ENCODE measurements at places on chromosomes 4 and X.

DNA sequence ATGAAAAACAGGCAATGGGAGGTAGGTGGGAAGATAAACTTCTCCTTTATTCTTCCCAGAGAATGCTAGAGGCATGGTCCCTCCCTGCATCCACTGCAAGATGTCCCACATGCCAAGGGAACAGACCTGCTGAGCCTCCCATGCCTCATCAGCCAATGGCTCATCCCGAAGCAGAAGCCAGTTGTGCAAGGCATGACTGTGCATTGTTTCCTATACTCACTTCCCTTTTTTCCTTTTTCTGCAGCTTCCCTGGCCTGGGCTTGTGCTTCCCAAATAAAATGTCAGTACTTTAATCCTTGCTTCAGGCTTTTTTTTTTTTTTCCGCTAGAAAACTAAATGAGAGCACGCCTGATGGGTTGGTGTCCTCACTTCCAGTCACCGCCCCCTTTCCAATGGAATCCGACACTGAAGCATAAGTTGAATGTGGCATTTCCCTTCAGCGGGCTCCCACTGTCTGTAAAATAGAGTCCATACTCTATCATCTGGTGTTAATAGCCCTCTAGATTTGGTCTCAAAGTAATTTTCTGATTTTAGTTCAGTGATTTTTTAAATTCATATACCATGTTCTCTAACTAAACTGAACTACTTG lies 239.0 kb upstream of the JADE1 start:
- no peak for DNase-seq

- no peak for DNase-seq
These were observed 24.3 kb upstream of the TSPAN5 start for GRCh38 chr4:98682719-98683118.

DNA sequence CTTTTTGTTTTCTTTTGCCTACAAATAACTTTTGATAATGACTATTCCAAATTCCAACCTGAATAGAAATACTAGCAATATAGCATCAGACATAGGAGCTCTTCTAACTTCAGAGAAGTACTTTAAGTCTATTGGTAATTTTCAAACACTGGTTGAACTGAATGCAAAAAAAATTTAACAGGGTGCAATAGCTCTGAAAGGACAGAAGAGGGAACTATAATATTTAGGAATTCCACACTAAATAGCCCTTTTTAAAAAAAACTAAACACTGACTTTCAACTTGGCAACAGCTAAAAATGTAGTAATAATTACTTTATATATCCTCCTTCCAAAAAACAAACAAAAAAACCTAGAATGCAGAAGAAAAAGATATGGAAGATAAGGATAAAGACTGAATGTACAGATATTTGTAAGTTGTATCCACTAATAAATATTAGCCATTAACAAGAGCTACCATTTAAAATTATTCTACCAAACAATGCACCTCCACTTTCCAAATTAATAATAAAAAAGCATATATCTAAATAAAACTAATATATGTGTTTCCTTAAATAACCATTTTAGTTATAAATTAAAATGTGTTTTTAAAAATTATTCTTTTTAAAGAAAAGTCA lies 81.4 kb downstream of the FBXW7 start:
- DNase-seq: no peak

GRCh38 chr4:97950836-97951235 lies 192.4 kb downstream of the STPG2 start:
- no peak for DNase-seq

GRCh38 chrX:133972916-133973315 lies 12.5 kb downstream of the GPC3 start:
- no peak for DNase-seq

- no peak for DNase-seq
These were observed 111.6 kb downstream of the MAGEB17 start for GRCh38 chrX:16278927-16279326.

- no peak for DNase-seq
These were observed 64.3 kb downstream of the PDLIM5 start for GRCh38 chr4:94516067-94516466.

DNA sequence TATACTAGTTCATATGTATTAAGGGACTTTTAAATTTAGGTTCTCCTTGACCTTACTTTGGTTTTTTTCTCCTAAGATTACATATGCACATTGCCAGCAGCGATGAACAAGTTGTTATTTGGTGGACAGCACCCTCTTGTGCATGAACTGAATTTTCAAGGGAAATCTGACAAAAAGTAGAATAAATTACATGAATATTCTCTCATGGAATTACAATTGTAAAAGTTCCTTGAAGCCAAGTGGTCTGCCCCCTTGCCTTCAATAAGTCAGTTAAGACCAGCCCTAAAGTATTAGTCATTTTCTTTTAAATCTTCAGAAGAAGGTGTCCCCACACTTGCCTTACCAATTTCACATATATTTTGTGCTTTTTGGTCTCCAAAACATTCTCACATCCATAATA lies 30.7 kb upstream of the SMARCA5 start:
- no peak for DNase-seq

DNA sequence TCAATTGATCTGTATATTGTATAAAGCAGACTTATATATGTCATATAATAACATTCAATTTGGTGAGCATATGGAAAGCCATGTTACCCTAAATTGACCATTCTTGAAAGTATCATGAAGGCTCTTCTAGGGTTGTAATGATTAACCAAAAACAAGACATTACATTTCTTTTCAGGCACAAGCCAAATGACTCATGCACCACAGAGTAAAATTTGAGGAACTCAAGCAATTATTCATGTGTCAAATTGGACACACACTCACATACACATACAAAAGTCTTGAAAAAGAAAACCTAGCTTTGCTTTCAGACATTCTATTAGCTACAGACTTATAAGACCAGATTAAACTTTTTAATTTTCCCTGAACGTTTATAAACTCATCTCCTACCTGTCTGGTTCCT lies 146.5 kb upstream of the PCDH18 start:
- no peak for DNase-seq

DNA sequence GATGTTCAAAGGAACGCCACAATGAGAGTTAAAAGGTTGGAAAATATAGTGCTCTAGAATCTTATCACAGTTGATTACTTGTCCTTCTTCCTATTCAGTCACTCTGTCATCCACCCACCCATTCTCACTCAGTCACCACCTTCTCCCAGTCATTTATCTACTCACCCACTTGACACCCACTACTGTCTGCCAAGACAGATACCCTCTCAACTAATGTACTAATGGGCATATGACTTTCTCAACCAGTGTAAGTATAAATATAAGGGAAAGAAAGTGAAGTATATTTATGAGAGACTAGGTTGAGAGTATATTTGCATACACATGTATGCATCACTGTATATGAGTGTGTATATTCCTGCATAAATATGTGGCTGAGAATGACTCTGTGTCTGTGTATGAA lies 20.0 kb downstream of the MID2 start:
- DNase-seq: no peak

DNA sequence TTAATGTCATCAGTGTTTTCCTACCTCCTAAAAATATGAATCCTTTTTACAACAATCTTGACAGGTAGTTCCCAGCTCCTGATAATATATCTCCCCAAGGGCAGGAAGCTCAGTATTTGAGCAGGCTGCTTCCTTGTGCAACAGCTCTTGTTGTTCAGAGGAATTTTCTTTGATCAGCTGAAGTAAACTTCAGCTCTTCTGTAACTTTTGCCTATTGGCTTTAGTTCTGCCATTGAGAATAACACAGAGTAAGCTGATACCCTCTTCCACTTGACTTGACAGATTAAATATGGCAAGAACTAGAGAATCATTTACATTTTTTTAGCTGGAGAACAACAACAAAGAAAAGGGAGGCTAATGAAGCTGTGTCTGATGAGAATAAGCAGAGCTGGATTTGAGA lies 75.2 kb downstream of the LUZP4 start:
- no peak for DNase-seq

GRCh38 chr4:5569451-5569850 lies 138.9 kb downstream of the EVC2 start:
- DNase-seq: no peak

DNA sequence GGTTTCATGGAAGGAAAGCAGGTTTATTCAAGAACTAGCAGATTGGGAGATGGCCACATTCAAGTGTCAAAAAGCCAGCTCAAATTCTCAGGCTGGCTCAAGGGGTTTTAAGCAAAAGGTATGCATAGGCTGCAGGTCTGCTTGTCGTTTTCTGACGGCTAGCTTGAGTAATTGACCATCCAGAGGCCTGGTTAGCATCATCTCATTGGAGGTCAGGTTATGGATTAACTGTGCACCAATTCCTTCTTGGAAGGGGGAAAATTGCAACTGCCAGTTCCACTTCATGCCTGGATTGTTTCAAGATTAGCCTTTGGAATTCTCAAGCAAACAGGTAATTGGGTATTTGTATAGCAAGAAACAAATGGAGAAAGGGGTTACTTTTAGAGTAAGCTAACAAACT lies 62.1 kb downstream of the FUNDC1 start:
- no peak for DNase-seq

- DNase-seq: no peak
These were observed 540.9 kb downstream of the PPP4R3C start for GRCh38 chrX:26922278-26922677.

DNA sequence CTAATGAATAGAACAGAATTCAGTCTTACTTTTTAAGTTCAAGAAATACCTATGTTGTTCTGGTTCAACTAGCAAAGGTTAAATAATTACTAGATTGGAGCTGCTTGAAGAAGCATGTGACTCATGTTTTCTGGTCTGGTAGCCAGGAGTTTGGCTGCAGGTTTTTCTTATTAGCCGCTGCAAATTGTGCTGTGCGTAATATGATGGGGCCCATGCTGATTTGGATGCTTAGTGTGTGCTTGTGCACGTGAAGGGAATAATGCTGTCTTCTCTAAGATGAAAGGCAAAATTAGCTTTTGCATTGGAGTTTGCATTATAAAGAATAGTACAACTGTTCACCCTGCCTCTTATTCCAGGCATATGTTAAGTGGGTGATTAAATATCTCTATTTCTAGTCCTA lies 219.6 kb downstream of the SNCA start:
- no peak for DNase-seq

DNA sequence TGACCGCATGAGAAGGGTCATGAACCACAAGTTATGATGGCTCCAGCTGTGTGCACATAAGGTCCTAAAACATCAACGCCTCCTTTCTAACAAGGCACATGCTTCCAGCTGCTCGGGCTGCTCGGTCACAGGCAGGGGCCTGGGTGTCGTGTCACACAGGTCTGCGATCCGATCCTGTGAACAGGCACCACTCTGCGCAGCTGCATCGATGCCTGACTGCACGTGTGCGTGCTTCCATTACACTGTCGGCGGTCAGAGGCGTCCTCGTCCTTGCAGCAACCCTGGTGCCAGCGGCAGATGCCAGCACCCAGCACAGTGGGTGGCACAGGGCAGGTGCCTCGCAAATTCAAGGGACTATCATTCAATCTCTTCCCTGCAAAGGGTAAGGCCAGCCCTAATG lies 23.9 kb downstream of the ZFYVE28 start:
- DNase-seq: no peak

DNA sequence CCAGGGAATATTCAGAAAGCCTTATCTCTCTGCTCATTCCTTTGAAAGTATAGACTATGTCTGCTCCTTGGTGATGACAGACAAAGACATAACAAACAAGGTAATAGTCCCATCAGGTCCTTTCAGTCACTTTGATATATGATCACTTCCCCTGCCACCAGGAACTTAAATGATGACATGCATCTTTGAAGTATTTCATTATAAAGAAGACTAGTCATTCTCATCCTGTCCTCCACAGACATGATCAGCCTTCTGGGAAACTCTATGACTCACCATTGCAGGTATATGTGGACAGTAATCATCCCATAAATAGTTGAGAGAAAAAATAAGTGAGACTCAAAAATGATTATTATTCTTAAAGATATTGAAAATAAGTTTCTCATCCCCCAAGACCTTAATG lies 117.5 kb upstream of the VCX2 start:
- DNase-seq: no peak

DNA sequence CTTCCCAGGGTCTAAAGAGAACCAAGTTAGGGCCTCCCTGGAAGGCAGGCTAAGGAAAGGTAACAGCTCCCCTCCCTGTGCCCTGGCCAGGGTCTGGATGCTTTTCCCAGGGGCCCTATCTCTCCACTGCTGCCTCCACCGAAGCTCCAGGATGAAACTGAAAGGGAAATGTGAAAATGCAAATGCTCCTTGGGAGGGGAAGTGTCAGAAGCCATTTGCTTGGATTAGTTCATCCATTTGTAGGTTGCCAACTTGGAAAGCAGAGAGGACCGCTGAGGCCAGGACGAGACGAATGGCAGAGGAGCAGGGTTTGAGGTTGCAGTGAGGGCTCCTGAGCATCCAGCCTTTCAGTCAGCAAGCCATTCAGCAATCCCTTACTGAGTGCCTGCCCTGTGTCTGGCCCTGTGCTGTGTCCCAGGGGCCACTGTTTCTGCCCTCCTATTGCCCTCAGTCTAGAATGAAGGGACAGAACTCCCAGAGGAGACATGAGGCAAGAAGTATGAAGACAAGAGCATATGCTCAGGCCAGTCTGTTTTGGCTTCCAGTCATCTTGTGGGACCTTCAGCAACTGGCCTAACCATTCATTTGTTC lies 45.9 kb upstream of the PGRMC1 start:
- no peak for DNase-seq

DNA sequence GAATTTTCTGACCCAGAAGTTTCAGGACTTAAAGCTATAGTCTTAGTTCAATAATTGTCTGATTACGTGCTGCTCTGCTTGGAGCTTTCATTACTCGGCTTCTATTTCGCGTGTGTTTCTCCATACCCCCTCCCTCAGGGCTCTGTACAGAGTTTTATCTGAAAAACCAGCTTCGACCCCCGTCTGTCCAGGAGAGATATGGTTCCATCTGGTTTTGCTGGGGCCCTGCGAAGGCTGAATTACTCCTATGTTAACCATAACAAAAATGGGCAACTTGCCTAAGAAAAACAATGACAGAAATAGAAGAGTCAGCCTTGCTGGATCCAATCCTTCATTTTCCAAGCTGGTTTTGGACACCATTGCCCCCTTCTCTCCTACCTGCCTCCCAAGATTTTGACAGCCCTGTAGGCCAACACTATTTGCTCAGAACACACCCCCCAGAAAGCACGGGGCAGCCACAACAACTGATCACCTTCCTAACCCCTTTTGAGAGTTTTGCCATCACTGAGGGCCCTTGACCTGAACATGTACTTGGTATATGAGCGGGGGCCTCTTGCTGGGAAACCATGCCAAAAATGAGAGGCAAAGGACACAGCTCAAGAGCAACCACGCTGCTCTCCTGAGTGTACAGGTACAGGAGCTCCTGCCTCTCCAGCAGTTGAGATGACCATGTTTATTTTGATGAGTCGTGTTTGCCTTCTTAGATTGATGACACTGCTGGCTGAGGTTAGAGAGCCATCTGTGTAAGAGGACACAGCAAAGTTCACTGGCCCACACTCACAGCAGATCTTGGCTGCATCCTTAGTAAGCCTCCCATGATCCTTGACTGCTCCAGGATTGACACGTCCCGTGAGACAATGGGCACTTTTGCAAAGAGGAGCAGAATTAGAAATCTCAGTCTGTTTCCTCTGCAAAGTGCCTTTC lies 36.2 kb upstream of the ATP6AP2 start:
- no peak for DNase-seq
